ENCODE measurements at places on chromosomes 6 and 20.

GRCh38 chr6:15243910-15244619 lies 1.8 kb upstream of the JARID2 start:
- DNase-seq, result no peak

DNA sequence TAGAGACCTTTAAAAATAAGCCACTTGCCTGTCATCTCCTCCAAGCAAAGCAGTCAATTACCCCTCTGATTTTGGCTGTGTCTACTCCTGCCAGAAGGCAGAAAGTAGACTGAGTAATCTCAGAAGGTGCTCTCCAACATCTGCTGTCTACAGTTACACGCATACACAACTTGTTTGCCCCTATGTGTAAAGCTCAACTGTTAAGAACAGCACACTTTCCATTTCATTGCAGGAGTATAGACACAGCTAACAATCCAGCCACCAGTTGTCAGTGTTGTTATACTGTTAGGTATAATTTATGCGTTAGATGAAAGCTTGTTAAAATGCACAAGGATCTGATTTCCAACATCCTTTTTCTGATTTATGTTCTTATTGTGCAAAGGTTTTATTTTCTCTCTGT lies 88.2 kb downstream of the SAMD3 start:
- DNase-seq, result no peak

GRCh38 chr6:115896538-115897129 lies 164.1 kb downstream of the FRK start:
- DNase-seq, result no peak

DNA sequence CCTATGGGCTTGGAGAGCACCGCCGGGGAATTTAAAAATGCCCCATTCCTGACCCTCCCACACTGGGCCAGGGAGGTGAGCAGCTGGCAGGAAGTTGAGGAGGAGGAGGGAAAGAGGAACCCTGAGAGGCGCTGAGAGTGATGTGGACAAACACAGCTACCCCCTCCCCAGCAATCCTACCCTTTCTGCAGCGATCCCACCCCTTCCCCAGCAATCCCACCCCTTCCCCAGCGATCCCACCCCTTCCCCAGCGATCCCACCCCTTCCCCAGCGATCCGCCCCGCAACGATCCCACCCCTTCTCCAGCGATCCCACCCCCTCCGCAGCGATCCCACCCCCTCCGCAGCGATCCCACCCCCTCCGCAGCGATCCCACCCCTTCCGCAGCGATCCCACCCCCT lies 111.6 kb downstream of the SYCP2 start:
- DNase-seq, result no peak

GRCh38 chr20:23417861-23418260 lies 3.4 kb downstream of the NAPB start:
- no peak for DNase-seq

- DNase-seq, result no peak
Measured at GRCh38 chr6:161598896-161599295, 325.0 kb upstream of the AGPAT4 start.

DNA sequence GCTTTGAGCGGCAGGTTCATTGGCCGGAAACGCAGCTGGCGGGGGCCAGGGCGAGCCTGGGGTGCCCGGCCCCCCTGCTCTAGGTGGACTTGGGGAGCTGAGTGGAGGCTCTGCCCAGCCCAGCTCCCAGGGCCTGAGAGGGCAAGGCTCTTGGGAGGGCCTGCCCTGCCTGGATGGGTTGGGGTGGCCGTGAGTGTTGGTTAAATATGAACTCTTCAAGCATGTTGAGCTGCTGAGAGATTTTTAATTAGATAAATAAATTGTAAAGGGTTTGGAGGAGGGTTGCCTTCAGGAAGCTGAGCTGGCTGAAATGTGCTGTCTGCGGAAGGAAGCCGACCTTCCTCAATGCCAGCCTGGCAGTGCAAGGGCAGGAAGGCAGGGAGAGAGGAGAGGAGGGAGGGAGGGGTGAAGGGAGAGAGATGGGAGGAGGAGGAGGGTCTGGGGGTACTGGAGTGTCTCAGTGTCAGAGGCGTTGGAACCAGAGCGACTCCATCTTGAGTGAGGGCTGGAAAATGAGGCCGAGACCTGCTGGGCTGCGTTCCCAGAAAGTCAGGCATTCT lies 39.4 kb upstream of the PMEPA1 start:
- DNase-seq, result no peak

- no peak for DNase-seq
Measured at GRCh38 chr20:37627060-37627766, 66.6 kb upstream of the CTNNBL1 start.

GRCh38 chr6:93675856-93676417 lies 256.6 kb upstream of the EPHA7 start:
- DNase-seq, result no peak

DNA sequence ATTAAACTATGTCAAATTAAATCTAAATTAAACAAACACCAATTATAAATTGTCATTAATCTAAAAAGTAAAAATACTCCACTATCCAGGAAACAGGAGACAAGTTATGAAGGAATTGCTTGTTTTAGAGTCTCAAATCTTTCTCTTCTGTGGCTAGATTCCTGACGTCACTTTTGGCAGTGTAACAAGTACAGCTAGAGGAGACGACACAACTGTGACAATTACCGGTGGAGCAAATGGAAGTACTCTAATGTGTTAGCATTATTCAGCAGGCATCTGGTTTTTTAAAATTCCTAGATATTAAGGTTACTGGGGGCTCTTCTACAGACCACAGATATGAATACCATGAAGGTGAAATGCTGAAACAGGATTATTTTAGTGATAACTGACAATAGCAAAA lies 1042.7 kb downstream of the EPHA7 start:
- no peak for DNase-seq
